RWPE2 (cell line): ENCODE measurements at places on chromosomes 12 and 14.

GRCh38 chr14:68018598-68018997 lies 199.0 kb downstream of the RAD51B start:
- H3K4me3 ChIP-seq: no peak overlapping the region
- H3K36me3 ChIP-seq: no peaks in the 10 kb centered on the region
- no peak overlapping the region for H3K27ac ChIP-seq

DNA sequence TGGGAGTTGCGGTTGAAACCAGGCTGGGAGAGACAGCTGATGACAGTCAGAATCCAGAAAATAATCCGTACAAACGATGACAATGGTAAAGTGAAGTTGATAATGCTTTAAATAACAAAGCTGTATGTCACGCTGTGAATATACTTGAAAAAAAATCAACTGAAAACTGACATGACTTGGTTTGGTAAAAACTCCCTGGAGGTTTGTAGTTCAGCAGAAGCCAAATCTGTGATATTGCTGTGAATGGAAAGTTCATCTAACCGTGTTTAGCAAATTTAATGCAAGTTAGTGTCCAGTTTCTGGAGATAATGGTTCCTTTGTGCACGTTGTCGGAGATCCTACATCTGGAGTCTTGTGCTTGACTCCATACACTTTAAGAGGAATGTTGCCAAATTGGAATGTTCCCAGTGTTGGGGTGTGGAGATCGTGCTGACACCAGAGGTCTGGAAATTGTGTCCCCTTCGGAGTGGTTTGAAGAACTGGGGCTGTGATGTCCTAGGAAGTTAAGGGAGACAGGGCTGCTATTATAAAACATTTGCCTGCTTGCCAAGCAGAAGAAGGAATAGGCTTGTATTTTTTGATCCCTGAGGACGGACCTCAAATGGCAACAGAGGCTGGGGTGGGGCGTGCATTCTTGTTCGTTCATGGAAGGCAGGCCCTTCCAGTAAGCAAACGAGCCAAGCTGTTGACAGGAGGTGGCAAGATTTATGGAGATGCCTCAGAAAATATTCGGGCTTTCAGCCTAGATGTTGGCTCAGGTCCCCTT lies 30.6 kb downstream of the PPFIBP1 start:
- H3K27ac ChIP-seq: peak overlapping the region; percentile 68
- H3K36me3 ChIP-seq: no peaks in the 10 kb centered on the region
- no peaks in the 10 kb centered on the region for H3K27me3 ChIP-seq
- H3K4me1 ChIP-seq: peaks cover 36% of the 10 kb centered on the region
- H3K4me3 ChIP-seq: no peak overlapping the region
- no peak for DNase-seq

GRCh38 chr12:104975587-104976343 lies 10.4 kb upstream of the NOPCHAP1 start:
- no peaks in the 10 kb centered on the region for H3K36me3 ChIP-seq
- no peak for DNase-seq
- no peaks in the 10 kb centered on the region for H3K27me3 ChIP-seq
- H3K4me1 ChIP-seq: peaks cover 21% of the 10 kb centered on the region
- H3K4me3 ChIP-seq: no peak overlapping the region
- peak overlapping the region; percentile 65 for H3K27ac ChIP-seq

GRCh38 chr12:2282318-2282717 lies 229.5 kb downstream of the CACNA1C start:
- H3K4me1 ChIP-seq: no peaks in the 10 kb centered on the region
- H3K27ac ChIP-seq: no peak overlapping the region
- H3K27me3 ChIP-seq: peaks cover 29% of the 10 kb centered on the region
- no peak overlapping the region for H3K4me3 ChIP-seq
- no peak for DNase-seq
- no peaks in the 10 kb centered on the region for H3K36me3 ChIP-seq

DNA sequence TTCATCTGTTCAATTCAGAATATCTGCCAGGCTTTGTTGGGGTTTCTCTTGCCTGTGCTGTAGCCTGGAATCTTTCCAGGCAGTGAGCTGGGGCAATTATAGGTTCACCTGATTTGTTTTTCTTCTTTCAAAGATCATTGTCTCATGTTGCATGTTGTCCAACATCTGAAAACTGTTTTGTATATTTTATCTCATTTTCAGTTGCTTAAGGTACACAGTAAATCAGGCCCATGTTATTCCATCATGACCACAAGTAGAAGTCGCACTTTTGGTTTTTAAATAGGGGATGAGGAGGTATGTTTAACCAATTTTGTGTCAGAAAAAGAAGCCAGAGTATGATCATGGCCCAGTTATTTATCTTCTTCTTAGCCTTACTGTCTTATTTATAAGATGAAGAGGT lies 24.9 kb upstream of the FUT8 start:
- H3K36me3 ChIP-seq: no peaks in the 10 kb centered on the region
- DNase-seq: no peak
- no peak overlapping the region for H3K4me3 ChIP-seq
- H3K27ac ChIP-seq: no peak overlapping the region

DNA sequence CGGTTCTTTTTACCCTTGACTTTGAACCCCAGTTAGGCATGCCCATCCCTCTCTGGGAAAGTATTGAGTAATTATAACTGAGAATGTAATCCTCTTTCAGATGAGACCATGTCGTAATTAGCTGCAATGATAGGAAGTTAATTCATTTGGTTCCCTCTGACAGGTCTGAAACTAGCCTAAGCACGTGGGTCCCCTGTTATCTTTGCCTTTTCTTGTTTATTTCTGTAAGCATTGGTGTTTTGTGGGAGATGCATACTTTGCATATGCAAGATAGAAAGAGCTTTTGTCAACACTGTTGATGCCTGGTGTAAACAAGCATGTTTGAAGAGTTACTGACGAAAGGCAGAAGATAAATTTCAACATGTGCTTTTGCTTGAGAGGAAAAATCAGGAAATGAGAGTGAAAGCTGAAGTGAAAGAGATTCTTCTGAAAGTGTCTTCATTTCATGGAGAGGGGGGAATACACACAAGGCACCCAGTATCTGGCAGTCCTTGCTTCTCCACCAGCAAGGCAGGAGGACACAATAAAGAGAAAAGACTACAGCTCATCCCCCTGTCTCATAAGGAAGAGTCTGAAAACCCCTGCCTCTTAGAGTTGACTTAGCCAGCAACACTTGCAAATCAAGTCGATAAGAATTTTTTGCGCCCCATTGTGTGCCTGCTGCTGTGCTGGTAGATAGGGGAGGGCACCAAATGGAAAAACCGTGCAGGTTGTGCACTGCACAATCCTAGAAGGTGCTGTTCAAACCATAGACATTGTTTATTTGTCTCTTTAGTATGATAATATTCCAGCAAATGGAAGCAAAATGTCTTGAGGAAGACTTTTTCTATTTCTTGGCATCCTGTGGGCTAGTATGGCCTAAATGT lies 77.8 kb downstream of the SLC24A4 start:
- peaks cover 11% of the 10 kb centered on the region for H3K4me1 ChIP-seq
- no peaks in the 10 kb centered on the region for H3K27me3 ChIP-seq
- H3K27ac ChIP-seq: no peak overlapping the region
- no peak overlapping the region for H3K4me3 ChIP-seq
- H3K36me3 ChIP-seq: no peaks in the 10 kb centered on the region
